MM.1S (cell line): ENCODE measurements at places on chromosomes 2 and 18.
A peak's percentile ranks its signal among the peaks of the same experiment; 100 is the strongest.

- H3K4me1 ChIP-seq = no peaks in the 10 kb centered on the region
- no peak overlapping the region for H3K4me3 ChIP-seq
- no peak for DNase-seq
Measured at GRCh38 chr2:190657474-190658255, 8.8 kb downstream of the NAB1 start.

- no peak for DNase-seq
- no peaks in the 10 kb centered on the region for H3K27me3 ChIP-seq
- no peak overlapping the region for H3K4me3 ChIP-seq
Measured at GRCh38 chr2:21310493-21310892, 186.7 kb downstream of the TDRD15 start.

DNA sequence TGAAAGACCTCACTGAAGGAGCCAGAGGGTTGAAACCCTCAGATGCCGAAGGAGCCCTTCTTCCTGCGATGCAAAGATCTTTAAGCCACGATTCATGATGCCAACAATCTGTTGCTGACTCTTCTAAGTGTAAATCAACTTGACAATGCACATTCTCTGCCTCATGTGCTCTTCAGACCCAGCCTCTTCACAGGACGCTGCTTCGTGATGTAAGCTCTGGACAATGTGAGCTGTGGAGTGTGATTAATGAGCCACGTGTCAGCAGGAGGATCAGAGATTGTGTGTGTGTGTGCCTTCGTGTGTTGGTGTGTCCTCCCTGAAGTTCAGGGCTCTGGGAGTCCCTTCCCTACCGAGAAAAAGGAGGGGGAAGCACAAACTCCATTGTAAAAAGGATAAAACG, 26.5 kb upstream of the TWIST2 start:
- no peak overlapping the region for H3K27ac ChIP-seq
- H3K36me3 ChIP-seq = no peaks in the 10 kb centered on the region
- no peak overlapping the region for H3K4me3 ChIP-seq
- no peaks in the 10 kb centered on the region for H3K4me1 ChIP-seq
- H3K27me3 ChIP-seq = no peaks in the 10 kb centered on the region

GRCh38 chr2:50337944-50338343, 694.0 kb downstream of the NRXN1 start:
- no peak overlapping the region for H3K4me3 ChIP-seq
- H3K27me3 ChIP-seq = no peaks in the 10 kb centered on the region
- no peak overlapping the region for H3K27ac ChIP-seq
- no peaks in the 10 kb centered on the region for H3K36me3 ChIP-seq
- no peak for DNase-seq

- no peaks in the 10 kb centered on the region for H3K27me3 ChIP-seq
- H3K4me3 ChIP-seq = no peak overlapping the region
- H3K4me1 ChIP-seq = no peaks in the 10 kb centered on the region
- H3K36me3 ChIP-seq = no peaks in the 10 kb centered on the region
- no peak overlapping the region for H3K27ac ChIP-seq
- DNase-seq = peak; percentile 40
Measured at GRCh38 chr18:46416706-46417638, 240.0 kb downstream of the LOXHD1 start.

DNA sequence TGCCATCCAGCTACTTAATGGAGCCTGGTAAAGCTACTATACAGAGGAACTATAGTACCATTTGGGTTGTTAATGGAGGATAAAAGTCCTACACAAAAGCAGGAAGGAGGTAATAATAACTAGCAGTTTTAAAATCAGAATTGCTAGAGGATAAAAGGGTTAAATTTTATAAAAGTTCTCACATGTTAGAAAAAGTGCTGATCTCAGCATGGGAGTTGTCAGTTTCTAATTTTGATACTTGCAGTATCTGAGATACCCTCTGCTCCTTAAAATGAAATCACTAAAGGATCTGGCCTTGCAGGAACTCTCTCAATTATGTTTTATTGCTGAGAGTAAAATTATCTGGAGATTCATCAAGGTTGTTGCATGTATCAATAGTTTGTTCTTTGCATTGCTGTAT, 272.2 kb upstream of the GYPC start:
- no peaks in the 10 kb centered on the region for H3K27me3 ChIP-seq
- no peak for DNase-seq
- H3K27ac ChIP-seq = no peak overlapping the region
